Femur (tissue), 1 donor: ENCODE measurements at places on chromosomes 4 and X.
A peak's percentile ranks its signal among the peaks of the same experiment; 100 is the strongest.

DNA sequence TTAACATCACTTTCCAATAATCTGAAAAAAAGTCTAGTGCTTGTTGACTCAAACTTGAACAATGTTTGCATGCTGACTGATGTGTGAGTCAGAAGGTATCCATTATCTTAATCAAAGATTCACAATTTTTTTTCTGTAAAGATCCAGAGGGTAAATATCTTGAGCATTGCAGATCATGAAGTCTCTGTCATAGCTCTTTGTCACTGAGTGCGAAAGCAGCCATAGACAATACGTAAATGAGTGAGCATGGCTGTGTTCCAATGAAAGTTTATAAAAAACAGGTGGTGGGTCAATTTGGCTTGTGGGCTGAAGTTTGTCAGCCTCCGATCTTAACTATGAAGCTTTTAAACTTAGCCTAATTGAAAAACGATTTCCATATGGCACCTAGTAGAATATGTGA lies 37.7 kb downstream of the NHS start:
- DNase-seq: no peak

DNA sequence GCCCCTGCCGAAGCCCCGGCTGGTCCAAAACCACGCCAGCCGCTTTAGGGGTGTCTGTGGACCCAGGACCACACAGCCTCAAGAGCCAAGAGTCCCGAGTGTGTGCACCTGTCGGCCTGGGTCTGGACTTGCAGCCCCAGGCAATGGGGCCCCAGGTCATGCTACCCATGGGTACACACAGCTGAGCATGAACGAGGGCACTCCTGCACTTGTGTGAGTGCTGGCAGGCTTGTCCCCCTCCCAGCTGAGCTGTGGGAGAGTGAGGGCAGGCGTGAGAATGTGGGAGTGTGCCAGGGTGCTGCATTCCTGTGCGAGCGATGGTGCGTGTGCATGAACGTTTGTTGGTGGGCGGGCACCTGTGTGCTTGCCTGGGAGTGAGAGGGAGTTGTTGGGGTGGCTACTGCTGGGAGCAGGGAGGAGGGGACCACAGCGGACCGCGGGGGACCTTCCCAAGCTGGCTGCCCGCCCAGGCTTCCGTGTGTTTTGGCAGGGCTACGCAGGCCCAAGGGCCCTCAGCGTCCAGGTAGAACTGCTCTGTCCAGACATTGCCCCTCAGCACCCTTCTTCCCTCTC lies 30.8 kb downstream of the BLOC1S4 start:
- DNase-seq: peak; percentile 55

GRCh38 chrX:44012484-44013096 lies 39.4 kb upstream of the NDP start:
- DNase-seq: peak; percentile 29

DNA sequence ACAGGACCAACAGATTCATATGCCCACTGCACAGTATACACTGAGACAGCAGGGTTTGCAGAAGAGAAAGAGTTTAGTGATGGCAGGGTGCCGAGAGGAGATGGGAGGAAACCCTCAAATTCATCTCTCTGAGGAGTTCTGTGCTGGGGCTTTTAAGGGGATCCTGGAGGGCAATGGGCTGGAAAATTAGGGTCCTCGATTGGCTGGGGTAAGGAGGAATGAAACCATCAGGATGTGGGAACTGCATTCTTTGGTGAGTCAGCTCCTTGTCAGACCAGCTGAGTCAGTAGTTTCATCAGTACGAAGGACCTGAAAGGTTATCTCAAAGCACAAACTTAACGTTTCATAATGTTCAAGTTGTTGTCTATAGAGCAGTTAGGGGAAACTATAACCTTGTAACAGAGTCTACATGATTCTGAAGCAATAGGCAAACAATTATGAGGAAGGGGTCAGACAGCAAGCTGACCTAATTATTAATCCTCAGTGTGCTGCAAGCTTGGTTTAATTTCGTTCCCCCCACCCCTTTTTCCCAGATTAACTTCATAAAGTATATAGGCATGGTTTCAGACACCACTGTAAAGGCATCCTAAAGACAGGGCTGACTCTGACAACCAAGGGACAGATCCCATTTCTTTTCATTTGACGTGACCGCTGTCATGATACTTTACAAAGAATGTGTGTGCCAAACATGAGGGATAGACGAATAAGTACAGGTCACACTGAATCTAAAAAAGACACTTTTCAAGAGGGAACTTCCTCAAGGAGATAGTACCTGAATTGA lies 1.5 kb upstream of the MSMO1 start:
- DNase-seq: no peak

GRCh38 chr4:48483777-48484493 lies 792 bp downstream of the SLC10A4 start:
- DNase-seq: no peak

DNA sequence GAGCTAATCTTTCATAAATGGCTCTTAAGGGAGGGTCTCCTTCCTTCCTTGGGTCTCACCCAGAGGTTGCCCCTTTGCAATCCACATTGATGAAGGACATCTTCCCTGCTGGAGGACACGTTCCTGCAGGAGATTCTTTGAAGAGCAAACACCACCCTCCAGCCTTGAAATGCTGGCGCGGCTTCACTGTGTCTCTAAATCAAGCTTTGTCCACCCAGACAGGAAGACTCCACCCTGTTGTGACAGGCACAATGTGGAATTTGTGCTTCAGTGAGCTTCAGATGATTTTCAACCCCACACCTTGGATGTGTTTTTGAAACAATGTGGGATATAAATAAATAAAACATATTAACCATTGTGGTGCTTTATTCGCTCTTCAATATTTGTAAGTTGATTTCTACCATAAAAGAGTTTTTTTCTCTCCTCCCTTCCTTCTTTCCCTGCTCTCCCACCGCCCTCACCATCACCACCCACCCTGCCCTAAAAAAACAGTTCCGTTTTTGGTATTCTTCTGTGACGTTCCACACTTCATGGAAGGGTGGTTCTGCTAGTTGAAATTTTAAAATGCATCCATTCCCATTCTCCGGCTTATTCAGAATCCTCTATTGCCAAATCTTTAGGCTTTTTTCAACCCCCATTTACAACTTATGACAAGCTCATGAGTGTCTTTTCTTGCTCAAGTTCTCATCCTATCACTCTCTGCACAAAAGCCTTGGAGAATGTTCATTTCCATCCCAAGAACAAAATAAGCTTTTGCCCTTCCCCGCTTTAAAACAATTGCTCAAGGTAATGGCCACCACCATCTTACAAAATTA lies 264.3 kb downstream of the RAPGEF2 start:
- no peak for DNase-seq
